ENCODE measurements at places on chromosomes 11 and 22.

DNA sequence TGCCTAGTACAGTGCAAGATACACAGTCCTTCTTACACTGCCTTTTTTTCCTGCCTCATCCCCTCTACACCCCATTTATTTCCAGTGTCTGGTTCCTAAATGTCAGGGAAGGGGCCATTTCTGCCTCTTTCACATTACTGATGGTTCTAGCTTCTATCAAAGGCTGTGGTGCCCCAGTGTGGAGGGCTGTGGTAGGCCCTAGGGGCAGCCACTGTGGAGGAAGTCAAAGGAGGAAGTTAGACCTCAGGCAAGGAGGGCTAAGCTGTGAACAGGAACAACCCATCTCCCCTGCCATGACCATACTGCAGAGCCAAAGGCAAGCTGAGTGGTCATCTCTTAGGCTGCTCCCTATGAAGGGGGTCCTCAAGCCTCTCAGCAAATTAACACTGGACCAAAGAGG lies 81.9 kb upstream of the CRTAM start:
- DNase-seq = no peak

- no peak for DNase-seq
Measured at GRCh38 chr11:131481971-131482370, 111.6 kb downstream of the NTM start.

DNA sequence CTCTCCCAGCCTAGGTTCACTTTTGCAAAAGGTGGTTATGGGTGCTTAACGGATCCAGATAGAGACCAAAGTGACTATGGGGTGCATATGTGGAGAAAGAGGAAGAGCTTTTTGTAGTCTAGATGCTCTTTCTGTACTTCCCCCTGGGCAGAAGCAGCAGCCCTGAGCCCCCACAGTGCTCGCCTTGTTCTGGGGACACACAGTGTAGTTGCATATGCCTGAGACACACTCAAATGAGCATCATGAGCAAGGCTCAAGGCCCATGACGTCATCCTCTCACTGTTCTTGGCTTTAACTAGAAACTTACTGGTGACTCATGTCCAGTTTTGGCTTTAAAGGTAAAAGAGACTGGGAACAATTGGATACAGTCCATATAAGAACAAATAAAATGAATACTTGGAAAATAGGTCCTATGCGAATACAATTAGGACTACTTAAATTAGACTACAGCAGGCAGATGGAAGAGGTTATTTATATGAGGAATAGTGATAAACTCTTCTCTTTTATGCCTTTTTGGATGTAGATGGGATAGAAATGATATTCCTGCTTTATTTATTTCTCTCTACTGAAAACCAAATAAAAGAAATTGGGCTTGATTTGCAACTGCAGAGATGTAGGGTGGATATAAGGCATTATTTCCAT lies 20.1 kb upstream of the PEX26 start:
- no peak for DNase-seq

DNA sequence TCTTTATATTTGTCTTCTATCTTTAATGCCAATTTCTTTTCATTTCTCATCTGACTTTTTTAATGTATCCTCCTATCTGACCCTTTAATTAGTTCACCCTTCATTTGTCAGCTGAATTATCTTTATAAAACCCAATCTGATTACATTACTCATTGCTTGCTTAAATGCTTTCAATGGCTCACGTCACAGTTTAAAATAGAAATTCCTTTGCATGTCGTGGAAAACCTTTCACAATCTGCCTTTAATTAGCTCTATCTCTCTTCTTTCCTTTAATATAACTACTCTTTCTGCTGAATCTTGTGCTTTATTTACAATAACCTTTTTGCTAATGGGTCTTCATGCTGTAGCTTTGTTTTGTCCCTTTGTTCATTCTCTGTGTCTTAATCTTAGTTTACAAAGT lies 125.7 kb downstream of the DYNC2H1 start:
- DNase-seq = no peak

DNA sequence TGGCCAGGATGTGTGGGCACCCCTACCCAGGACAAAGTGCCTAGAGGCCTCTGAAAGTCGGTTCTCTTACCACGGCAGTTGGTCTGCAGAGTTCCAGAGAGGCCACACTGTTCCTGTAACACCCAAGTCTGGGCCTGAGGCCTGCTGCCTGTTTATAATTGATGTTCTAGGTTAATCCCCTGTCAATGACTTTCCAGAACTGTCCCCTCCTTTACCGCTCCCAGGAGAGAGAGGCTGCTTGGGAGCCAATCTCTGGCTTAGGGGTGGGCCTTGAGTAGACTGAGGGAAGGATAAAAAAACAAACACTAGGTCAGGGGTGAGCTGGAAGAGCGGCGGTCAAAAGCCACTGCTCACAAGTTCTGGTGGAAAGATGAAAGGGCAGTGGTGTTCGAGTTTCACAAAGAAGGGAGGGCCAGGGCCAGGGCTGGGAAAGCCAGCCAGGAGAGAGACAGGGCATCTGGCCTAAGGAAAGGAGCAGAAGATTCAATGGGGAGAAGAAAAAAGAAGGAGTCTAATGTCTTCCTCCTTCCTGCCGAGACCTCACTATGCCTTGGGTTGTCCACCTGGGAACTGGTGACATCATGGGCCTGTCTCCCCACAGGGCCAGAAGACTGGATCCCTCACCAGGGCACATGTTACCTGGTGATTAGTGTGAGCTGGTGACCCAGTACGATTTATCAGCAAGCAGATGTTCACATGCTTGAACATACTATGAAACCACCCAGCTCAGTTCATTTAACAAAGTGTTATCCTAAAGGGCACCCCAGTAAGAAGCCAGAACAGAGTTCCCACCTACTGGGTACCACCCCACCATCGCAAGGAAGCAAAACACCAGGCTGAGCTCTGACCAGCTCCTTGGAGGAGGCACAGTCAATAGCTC lies 50.2 kb downstream of the PC start:
- peak; percentile 72 for DNase-seq

GRCh38 chr11:26828288-26828687 lies 106.4 kb upstream of the SLC5A12 start:
- DNase-seq = no peak

DNA sequence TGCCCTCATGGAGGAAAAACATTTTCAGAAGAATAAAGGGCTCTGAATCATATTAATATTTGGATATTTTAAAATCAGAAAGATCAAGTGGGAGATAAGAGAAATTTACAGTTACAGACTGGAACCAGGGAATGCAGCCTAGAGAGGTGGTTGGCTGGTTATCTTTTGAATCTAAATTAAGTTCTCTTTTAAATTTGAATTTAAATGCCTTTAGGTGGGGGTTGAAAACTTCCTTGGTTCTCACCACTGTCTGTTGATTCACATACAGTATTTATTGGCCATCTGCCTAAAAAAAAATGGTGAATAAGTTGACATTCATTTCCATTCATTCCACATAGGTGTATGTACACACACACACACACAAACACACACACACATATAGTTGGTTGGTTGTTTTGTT lies 35.7 kb upstream of the PTPRJ start:
- DNase-seq = no peak

DNA sequence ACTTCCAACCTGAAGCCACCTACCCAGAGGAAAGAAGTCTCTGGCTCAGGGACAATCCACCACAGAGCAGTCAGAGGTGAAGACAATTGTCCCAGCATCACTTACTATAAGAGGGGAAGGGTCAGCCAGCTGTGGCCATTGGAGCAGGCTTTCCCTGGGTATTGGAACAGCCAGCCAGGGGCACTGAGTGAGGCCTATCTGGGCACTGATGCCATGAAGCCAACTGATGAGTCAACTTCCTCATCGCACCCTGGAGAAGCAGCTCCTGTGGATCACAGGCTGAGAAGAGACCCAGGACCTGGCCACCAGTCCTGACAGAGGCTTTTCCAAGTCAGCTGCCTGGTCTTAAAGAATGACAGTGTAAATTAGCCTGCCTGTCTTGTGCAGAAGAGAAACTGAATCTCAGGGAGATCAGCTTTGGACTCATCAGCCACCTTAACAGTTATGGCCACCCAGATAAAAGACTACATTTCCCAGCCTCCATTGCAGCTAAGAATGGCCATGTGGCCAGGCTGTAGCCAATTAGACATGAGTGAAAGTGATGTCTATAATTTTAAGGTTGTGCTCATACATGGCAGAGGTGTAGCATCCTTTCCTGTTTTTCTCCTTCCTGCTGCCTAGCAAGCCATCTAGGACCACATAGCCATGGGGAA lies 19.0 kb downstream of the CHST1 start:
- no peak for DNase-seq

- DNase-seq = peak; percentile 84
Measured at GRCh38 chr11:130213143-130213978, 53.8 kb downstream of the ST14 start.

GRCh38 chr11:59302991-59303390 lies 55.7 kb upstream of the OR5AN1 start:
- no peak for DNase-seq

DNA sequence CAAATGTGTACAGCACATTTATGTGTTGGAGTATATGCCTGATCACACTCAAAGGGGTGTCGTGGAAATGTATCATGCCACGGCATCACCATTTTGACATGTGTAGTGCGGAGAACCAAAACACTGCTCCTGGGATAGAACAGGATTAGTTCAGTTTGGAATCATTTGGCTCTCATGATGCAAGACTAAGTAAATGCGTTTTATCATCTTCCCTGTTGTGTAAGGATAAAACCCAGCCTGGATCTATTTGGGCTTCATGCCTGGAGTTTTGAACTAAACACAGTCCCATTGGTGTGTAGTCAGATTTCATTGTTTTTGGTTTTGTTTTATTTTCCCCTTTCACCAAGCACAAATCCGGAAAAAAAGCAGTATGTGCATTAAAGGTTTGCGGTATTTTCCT lies 574.3 kb downstream of the NTM start:
- no peak for DNase-seq

DNA sequence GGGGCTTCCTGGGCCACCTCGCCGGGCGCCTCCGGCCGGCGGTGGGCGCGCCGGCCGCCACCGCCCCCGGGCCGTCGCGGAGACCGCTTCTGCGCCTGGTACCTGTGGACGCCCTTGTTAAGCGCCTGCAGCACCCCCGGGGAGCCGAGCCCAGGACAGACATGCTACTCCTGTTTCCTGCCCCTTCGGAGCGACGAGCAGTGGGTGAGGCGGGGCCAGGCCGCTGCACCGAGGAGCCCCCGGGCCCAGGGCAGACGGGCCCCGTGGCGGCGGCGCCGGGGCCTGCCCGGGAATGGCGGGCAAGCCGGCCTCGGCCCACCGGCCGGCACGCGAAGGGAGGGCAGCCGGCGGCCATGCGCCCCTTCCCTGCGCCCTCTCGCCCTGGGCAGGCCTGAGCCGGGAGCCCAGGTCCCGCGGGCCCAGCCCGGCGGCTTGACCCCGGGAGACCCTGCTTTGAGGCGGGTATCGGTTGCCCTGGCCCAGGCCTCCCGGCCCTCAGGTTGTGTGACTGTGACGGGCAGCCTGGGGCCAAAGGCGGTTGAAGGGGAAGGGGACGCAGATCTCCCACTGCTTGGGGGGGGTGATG lies 789 bp upstream of the KDM2A start:
- DNase-seq = peak; percentile 33

- DNase-seq = no peak
Measured at GRCh38 chr11:120540744-120541465, 29.4 kb downstream of the GRIK4 start.

GRCh38 chr22:32122899-32123298 lies 36.2 kb downstream of the C22orf42 start:
- no peak for DNase-seq

DNA sequence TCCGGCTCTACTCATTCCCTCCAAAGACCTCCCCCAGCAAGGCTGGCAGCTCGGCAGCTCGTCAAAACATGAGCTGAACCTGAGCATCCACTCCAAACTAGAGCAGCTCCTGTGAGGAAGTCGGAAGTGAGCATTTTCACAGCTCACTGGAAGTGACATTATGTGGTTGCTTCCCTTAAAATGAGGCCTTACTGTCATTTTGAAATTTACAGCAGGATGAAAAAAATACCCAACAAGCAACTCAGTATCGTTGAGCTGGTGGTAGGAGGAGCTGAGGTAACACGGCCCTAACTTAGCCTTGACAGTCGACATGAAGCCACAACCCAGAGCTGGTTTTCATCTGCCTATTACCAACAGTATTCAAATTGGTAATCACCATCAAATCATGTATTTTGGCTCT lies 38.0 kb upstream of the ARFGAP3 start:
- DNase-seq = no peak

- no peak for DNase-seq
Measured at GRCh38 chr22:44916281-44917231, 93.2 kb downstream of the PHF21B start.

- DNase-seq = no peak
Measured at GRCh38 chr11:64453466-64453865, 94.5 kb downstream of the RPS6KA4 start.

- no peak for DNase-seq
Measured at GRCh38 chr11:14529951-14530350, 9.8 kb upstream of the PSMA1 start.

DNA sequence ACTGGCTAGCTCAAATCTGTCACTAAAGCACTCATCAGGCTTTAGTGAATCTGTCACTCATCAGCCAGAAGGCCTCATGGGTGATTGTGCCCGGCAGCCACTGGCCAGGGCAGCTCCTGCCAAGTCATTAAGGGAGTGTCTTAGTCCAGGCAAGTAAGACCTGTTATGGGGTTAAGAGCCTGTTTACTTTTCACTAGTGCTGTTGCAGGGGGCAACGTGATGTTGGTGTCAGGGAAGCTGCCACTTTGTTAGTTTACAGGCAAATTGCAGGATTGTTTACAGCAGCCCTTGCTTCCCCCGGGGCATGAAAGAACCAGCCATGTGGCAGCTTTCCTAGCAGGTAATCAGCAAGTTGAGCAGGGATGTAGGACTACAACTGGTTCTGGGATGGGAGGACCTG lies 155.6 kb upstream of the NCAM1 start:
- DNase-seq = no peak

- DNase-seq = peak; percentile 63
Measured at GRCh38 chr22:26428515-26429457, at the start of gene ASPHD2. Gene ASPHD2 (plus strand): TSS chr22:26429260. CDS start chr22:26433616, 4,356 bp downstream.

- no peak for DNase-seq
Measured at GRCh38 chr22:44355716-44356070, 42.9 kb upstream of the SHISAL1 start.

GRCh38 chr22:44179989-44180705 lies 578 bp upstream of the PARVG start:
- DNase-seq = no peak

DNA sequence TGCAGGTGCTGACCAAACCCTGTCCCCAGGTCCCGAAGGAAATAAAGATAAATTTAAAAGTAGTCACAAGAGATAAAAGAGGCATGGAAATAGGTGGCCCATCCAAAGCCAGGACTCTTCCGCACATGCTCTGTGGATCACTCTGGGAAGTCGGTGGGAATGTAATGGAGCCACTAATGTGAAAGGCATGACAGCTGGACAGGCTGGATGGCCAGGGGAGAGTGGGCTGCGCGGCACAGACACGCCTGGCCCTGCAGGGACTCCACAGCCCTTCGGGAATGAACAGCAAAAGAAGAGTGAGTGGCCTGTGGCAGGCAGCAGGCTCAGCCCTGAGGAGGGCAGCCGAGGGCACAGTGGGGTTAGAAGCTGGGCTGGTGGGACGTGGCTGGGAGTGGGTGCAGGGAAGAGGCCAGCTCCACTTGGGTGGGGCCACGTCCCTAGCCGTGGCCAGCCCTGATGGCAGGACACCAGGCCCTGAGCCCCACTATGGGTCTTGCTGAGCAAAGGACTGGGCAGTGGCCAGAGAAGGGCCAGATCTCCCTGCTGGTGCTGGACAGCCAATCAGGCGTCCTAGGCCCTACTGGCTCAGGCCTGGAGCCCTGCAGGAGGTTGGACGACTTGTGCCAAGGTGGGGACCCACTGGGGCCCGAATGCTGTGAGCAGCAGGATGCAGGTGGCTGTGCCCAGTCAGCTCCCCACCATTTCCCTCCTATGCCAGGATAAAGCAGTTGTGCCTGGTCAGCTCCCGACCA lies 31.3 kb upstream of the GNB1L start:
- no peak for DNase-seq

- DNase-seq = no peak
Measured at GRCh38 chr22:24325105-24325757, 54.6 kb downstream of the SPECC1L start.
